ENCODE measurements at places on chromosomes 7 and 10.

GRCh38 chr7:141001546-141001945 lies 13.2 kb downstream of the MRPS33 start:
- no peak for DNase-seq

DNA sequence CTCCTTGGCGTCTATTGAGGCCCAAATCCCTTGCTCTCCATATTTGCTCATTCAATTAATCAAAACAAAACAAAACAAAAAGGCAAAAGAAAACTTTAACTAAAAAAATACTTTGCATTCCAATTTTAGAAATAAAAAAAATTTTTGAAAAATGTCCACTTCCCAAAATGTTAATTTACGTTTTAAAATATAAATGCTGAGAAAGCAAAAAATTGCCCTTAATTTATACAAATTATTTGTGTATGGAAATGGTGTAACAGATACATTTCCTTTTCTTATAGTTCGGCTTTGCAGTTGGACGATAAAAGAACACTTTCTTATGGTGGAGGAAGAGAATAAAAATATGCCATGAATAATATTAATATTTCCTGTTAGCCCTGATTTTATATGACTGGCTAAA lies 652.8 kb upstream of the PFKP start:
- DNase-seq: no peak

- no peak for DNase-seq
These were observed 55.0 kb upstream of the SHH start for GRCh38 chr7:155867280-155867679.

- DNase-seq: no peak
These were observed 118.0 kb downstream of the CREB5 start for GRCh38 chr7:28530175-28530802.

DNA sequence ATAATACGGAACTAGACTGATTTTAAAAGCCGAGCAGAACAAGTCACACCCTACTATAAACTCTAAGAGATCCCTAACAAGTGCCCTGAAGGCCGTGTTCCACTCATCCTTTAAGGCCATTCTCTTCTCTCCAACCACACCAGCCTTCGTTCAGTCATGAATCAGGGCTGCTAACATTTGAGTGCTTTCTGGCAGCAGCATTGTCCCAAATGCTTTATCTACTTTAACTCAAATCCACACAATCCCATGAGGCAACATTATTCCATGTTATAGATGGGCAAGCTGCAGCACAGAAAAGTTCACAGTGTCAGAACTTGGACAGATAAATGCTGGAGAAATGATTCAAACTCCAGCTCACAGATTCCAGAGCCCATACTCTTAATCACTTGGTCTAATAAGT lies 73.5 kb downstream of the MALSU1 start:
- no peak for DNase-seq

- DNase-seq: no peak
These were observed 414.8 kb downstream of the RPS24 start for GRCh38 chr10:78448470-78448869.

DNA sequence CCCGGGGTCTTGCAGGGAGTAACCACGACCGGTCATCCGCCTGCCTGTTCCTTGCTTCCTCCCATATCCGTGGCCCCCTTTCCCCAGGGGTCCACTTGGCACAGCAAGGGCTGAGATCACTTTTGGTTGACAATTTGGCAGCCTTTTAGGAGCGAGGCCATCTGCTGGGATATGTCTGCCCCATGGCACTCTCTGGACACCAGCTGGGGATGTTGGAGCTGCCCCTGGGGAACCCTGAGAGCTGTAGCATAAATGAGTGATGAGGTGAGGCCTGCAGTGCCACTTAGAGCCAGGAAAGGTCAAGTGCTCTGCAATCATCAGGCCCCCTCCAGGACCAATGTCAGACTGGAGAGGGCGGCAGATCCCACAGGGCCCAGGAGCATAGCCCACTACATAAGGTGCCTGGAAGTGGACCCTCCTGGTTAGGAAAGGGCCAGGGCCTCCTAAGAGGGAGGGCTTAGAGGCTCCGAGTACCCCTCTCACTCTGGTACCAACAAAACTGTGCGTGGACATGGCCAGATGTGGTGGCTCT lies 92.1 kb downstream of the HIP1 start:
- DNase-seq: no peak

GRCh38 chr7:147824671-147825070 lies 765.9 kb upstream of the C7orf33 start:
- DNase-seq: no peak

- DNase-seq: no peak
These were observed 202.8 kb upstream of the NOBOX start for GRCh38 chr7:144606261-144606660.

- DNase-seq: no peak
These were observed 251.7 kb downstream of the KLF6 start for GRCh38 chr10:3533296-3533695.

DNA sequence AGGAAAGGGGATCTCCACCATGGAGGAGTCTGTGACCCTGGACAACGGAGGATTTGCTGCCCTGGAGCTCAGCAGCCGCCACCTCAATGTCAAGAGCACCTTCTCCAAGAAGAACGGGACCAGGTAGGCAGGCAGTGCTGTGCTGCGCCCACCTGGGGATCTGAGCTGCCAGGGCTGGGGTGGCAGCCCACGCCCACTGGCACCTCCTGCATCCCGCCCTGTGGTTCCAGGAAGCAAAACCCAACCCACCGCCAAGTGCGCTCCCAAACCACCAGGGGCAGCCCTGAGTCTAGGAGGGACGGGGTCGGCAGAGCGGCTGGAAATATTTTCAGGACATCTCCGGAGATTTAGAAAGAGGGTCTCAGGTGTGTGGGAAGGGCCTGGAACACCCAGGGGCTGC lies 440.3 kb upstream of the FOXK1 start:
- DNase-seq: no peak

GRCh38 chr10:120403109-120403508 lies 53.9 kb upstream of the PLPP4 start:
- no peak for DNase-seq

DNA sequence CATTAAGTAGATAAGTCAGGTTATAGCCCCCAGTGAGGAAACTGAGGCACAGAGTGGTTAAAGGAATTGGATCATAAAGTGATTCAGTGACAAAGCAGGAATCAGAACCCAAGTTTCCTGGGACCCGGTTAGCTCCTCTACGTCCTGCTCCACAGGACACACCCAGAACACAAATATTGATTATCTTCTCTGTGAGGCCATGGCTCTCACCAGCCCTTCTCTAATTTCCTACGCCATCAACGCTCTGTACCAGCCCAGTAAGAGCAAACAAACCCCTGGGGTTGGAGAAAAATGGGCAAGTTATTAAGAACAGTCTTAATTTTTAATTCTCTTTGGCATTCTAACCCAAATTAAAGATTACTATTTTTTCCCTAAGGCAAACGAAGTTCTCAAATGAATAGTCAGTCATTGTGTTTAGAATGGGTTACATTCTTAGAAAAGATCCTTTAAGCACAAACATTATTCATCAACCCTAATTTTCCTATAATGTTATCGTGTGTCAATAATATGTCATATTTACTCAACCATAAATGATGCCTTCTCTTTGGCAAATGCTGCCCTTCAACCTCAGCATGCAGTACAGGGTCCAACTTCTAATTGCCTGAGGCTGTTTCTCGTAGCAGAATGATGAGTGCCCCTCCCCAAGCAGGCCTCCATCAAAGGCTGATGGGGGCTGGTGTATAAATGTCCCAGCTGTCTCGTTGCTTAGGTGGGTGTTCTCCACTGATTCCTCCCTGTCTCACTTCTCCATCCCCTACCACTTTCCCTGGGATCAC lies 25.4 kb upstream of the TM9SF3 start:
- DNase-seq: no peak

DNA sequence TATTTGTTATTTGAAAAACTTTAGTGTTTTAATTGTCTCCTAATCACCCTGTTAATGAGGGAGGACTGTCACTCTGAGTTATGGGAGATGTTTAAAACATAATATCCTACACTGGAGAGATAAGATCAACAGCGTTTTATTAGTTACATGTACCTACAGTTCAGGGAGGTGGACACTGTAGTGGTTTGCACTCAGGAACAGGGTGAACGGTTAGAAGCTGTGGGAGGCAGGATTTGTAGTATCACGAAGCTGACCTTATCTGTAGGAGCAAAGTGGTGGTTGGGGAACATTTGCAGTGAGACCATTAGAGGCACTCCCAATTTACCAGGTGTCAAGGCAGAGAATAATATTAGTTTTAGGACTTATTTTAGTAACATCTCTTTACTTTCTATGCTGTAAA lies 193.3 kb upstream of the KCND2 start:
- no peak for DNase-seq

GRCh38 chr10:19252531-19252930 lies 203.9 kb downstream of the MALRD1 start:
- no peak for DNase-seq

GRCh38 chr10:78475437-78475836 lies 441.8 kb downstream of the RPS24 start:
- no peak for DNase-seq

DNA sequence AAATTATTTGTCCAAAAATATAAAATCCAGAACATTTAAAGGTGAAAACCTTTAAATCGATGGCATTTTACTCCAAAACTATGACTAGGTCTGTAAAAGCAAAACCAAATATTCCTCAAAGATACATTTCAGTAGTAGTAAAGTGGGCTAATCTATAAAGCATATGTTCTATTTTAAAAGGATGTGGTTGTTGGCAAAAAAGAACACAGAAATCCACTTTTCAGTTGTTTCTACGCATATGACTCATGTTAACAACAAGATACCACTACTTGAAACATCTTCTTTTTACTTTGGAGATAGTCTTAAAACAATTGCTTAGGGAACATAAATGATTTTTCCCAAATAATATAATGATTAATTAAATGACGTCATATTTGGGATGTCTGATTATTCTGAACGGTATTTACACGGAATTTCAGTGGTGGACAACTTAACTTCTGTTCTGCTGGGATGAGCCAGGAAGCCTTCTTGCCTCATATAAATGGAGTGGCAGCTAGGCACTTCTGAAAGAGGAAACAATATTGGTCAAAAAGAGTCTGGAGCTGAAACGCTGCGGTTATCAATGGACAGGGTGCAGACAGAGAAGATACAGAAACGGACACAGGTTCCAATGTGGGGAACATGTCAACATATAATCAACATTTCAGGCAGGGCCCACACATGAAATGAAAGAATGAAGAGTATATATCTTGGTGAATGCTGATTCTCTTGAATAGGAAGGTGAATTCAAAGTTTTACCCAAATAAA lies 78.5 kb downstream of the ETV1 start:
- DNase-seq: no peak

DNA sequence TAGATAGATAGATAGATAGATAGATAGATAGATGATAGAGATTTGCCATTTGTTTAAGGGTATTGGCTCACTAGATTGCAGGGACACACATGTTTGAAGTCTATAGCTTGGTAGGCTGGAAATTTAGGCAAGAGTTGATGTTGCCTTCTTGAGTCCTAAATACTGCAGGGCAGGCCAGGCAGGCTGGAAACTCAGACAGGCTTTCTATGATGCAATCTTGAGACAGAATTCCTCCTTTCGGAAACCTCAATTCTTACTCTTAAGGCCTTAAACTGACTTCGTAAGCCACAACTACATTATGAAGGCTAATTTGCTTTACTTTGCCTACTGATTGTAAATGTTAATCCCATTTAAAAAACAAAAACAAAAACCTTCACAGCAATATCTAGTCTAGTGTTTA lies 322.9 kb upstream of the AKR1E2 start:
- no peak for DNase-seq

DNA sequence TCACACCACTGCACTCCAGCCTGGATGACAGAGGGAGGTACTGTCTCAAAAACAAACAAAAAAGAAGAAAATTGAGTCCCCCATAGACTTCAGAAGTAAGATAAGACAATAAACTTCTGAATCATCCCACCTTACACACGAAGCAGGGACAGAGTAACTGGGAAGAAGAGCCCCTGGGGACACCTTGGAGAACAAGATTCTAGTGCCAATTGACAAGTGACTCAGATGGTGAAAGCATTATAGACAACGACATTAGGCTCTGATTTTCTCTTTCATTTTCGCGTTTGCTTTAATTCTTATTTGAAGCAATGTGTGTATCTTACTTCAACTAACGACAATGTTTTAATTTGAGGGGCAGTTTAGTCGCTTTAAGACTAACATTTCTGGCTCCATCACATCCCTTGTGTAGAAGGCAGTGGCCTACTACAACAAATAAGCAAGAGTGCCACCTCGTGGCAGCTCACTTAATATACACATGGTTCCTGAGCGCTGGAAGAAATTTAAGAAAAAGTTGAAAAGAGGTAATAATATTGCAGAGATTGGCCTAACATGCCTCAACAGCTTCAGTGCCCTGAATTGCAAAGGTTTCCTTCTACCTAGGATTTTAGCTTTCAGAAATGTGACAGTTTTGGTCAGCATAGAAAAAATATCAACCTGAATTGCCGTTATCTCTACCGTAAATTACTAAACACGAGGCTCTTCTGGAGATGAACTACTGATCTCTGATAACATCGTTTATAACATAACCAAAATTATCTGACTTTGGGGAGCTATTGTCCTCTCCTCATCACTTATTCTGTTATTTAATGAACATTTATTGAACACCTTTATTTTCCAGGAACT lies 36.7 kb downstream of the ASNS start:
- peak; percentile 31 for DNase-seq

DNA sequence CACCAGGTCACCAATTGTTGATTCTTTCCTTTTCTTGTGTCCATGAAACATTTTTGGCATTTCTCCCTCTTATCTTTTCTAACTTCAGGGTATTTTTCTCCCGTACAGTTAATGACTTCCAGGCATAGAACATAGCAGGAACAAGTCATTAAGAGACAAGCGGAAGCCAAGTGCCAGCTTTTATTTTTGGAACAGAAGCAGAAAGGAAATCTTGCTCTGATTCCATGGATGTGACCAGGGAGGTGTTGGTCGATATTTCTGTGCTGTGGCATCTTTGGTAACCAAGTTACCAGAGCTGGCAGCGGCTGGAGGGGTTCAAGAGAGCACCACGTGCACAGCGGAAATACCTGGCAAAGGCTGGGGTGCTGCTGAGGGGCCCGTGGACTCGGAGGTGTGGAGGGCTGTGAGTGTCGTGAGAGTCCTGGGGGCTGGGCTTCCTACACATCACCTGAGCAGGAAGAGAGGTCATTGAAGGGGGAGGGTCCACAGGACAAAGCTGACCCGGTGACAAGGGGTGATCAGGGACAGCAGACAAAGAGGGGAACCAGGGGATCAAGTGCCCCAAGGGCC lies 1.8 kb downstream of the LLCFC1 start:
- DNase-seq: no peak

- DNase-seq: no peak
These were observed 35.2 kb upstream of the FZD1 start for GRCh38 chr7:91228927-91229558.

GRCh38 chr7:159061674-159062212 lies 82.9 kb downstream of the VIPR2 start:
- no peak for DNase-seq

DNA sequence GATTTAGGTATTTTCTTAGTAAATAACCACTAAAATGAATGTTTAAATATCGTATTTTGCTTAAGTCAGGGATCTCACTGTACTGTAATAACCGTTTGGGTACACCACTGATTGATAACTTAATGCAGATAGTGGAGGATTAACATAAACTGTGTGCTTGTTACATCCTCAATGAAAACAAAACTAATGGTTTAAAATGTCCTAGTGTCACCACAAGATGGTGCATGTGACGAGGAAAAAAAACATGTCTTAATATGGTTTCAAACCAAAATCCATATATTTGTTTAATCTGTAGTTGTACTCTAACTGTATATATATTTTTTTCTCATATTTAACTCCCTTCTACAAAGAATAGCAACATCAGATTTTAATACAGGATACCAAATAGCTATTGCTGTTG lies 19.2 kb downstream of the ARMC10 start:
- no peak for DNase-seq
